ENCODE measurements at places on chromosomes 16 and 17.

GRCh38 chr17:72184805-72185204 lies 64.0 kb downstream of the SOX9 start:
- DNase-seq: no peak

DNA sequence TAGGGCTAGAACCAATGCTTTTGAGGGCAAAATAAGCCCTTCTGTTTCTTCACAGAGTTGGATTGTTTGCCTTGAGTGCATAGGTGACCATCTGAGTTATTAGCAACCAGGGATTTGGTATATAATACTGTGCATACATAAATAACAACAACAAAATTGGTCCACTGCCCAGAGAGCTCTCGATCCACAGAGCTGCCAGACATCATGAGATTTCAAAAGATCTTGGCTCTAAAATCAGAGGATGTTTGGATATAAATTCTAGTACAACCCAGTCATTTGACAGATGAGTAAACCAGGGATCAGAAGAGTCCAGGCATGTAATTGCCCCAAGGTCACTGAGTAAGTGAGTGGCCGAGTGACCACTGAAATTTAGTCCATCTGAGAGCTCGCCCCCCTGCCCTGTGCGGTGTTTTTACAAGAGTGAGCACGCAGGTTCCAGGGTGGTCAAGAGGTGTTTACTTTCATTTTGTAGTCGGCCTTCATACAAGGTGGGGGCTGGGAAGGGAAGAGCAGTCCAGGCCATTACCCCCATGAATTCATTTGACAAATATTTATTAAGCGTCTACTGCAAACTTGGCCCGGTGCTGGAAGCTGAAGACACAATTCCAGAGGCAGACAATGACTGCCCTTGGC lies 1.8 kb upstream of the MT2A start:
- DNase-seq: peak; percentile 92

- DNase-seq: no peak
Measured at GRCh38 chr17:9670596-9670995, 25.3 kb downstream of the USP43 start.

GRCh38 chr16:55189682-55190636 lies 134.0 kb upstream of the IRX6 start:
- no peak for DNase-seq

DNA sequence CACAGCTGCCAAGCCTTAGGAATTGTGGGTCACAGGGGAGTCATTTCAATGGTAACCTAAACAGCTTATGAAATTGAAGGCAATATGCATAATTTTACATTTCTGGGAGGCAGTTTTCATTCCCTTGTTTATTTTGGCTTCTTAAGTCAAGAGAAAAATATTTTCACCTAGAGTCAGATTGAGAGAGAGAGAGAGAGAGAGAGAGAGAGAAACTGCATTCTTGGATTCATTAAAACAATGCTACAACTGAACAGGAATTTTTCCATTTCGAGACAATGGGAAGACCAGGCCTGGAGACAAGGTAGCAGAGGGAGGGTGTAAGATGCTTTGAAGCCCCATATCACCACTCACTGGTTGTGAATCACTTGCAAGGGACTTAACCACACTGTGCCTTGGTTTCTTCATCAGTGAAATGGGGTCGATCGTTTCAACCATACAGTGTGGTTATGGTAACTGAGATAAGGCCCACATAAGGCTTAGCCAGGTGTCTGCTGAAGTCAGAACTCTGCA lies 224.7 kb upstream of the IRX3 start:
- DNase-seq: peak; percentile 51

- no peak for DNase-seq
Measured at GRCh38 chr17:16425698-16426659, 10.6 kb downstream of the TRPV2 start.

DNA sequence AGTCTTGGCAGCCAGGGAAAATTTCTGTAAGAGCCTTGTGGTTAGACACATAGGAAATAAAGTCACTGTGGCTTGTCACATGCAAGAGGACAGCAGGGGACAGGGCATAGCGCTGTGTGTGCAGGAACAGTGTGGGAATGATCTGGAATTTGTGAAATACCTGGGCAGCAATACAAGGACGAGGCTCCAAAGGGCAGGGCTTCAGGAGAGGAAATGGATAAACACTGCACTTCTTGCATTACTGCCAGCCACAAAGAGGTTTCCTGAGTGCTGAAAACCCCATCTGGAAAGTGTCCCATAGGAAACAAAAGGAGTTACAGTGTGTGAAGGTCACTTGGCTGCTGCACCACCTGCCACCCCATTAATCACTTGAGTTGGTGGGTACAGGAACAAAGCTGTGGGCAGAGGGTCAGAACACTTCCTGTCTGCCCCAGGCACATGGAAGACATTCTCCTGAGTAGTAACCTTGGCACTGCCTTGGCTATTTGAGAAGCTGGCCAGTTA lies 12.1 kb upstream of the HP start:
- no peak for DNase-seq

GRCh38 chr17:43880420-43880991 lies 26.8 kb downstream of the MPP2 start:
- DNase-seq: no peak

DNA sequence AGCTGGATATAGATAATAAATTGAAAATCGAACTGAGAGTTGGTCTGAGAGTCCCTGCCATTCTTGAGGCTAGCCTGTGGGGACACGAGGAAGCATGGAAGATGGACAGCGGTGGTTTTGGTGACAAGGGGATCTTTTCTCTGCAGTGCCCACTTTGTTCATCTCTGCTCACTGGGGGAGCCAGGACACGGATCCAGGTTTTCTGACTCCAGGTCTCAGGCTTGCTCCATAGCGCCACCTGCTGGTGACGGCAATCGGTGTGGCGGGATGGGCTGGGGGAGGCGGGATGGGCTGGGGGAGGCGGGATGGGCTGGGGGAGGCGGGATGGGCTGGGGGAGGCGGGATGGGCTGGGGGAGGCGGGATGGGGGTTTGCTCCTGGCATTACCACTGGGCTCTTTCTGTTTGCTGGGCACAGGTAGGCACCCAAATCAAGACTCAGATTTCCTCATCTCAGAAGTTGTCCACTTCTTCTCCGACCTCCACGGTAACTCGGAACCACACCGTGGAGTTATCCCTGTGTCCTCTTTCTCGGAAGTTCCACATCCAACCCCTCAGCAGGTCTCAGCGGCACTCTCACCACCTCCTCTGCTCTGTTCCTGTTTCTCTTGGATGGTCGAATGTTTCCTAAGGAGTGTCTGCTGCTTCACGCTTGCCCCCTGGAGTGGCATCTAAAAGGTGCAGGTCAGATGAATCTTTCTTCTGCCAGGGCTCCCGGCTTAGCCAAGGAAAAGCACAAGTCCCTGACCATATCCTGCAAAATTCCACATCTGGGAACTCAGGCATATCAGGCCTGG lies 142.4 kb downstream of the CYLD start:
- DNase-seq: no peak

GRCh38 chr16:80175011-80175410 lies 365.8 kb upstream of the DYNLRB2 start:
- no peak for DNase-seq

DNA sequence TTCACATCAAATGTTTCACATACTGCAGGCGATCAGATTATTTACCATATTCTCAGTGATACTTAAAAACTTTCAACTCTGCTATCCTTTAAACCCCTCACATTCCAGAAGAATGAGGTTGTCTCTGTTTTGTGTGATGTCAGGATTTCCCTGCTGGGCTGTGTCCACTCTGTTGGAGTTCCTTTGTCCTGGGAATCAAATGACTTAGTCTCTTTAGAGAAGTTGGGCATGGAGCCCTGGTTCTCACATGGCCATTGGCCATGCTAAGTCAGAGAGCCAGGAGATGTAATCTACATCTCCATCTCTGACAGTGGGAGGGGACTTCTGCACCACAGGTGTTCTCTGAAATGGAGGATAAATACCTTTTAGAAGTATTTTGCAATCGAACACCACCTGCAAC lies 205.1 kb upstream of the MAF start:
- DNase-seq: no peak

- no peak for DNase-seq
Measured at GRCh38 chr17:7176841-7177190, 2.4 kb downstream of the ASGR1 start.

DNA sequence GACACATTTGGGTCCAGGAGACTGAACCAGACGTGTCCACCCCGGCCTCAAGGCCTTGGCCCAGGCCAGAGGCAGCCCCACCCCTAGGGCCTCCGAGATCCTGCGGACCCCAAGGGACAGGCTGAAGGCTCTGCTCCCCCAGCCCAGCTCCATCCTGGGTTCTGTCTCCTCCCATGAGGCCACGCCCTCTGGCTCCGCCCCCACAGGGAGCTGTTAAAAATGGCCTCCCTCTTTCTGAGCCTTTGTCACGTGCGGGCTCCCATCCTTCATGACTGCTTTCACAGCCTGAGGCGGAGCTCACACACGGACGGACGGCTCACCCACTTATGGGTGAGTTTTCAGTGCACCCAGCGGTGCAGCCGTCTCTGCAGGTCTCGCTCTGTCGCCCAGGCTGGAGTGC lies 6.5 kb upstream of the CACNA1H start:
- no peak for DNase-seq

DNA sequence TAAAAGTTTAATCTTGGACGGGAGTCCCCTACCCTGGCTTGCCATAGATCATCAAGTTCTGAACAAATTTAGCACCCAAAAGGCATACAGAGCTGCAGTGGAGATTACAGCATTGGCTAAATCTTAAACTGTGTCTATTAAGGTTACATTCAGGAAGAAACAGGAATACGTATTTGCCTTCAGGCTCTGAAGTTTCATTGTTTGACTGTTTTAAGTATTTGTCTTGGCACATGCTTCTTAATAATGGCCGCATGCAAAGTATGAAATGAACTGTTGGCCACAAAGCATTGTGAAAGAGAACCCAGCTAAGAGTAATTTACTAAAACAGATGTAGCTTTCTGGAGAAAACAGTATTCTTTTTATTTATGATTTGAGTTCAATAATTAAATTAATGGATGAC lies 63.9 kb upstream of the CNEP1R1 start:
- DNase-seq: no peak

- DNase-seq: no peak
Measured at GRCh38 chr16:7590934-7591333, 258.3 kb downstream of the RBFOX1 start.

- DNase-seq: no peak
Measured at GRCh38 chr17:46064460-46064859, 65.4 kb downstream of the STH start.

DNA sequence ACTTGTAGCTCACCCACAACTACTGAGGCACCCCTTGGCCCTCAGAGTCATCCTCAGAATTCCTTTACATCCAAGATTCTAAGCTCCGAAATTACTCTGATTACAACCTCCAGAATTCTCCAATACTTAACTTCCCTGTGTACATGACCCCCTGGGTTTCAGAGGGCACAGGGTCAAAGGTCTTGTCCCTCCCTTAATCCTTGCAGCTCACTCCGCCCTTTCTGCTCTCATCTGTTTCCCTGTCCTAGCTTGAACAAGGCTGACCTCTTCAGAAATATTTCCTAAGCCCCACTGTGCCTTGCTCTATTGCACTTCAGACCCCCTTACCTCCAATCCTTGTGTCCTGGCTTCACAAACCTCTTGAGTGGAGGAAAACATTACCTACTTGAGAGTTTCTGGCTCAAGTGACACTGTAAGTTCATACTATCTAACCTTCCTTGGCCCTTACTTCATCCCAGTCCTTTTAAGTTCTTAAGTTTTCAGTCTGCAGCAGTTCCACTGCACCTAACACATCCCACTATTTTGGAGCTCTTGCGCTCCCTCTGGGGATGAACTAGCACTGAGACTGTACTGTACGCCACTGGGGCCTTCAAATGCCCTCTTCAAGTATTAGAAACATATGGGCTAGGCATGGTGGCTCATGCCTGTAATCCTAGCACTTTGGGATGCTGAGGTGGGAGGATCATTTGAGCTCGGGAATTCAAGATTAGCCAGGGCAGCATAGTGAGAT lies 6.2 kb downstream of the N4BP1 start:
- no peak for DNase-seq

- no peak for DNase-seq
Measured at GRCh38 chr17:82444284-82444893, 6.2 kb downstream of the CYBC1 start.

DNA sequence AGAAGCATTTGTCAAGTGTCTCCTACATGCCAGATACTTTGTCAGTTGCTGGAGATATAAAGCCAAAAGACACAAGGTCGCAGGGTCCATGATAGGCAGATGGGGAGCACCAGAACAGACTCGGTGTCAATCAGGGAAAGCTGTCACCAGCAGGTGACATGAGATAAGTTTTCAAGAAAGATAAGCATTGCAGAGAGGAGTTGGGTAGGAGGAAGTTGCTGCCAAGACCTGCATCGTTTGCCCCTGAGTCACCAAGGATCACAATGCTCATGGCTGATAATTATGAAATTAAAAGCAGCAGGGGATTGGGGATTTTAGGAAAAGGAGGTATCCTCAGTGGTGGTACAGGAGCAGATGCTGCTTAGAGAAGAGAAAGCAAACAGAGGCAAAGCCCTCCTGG lies 551.1 kb upstream of the CDH11 start:
- DNase-seq: peak; percentile 43

- DNase-seq: no peak
Measured at GRCh38 chr16:19116711-19117449, 3.1 kb downstream of the ITPRIPL2 start.

GRCh38 chr16:4830408-4830807 lies 16.7 kb downstream of the GLYR1 start:
- DNase-seq: no peak

GRCh38 chr16:7351610-7352510 lies 19.2 kb downstream of the RBFOX1 start:
- no peak for DNase-seq

DNA sequence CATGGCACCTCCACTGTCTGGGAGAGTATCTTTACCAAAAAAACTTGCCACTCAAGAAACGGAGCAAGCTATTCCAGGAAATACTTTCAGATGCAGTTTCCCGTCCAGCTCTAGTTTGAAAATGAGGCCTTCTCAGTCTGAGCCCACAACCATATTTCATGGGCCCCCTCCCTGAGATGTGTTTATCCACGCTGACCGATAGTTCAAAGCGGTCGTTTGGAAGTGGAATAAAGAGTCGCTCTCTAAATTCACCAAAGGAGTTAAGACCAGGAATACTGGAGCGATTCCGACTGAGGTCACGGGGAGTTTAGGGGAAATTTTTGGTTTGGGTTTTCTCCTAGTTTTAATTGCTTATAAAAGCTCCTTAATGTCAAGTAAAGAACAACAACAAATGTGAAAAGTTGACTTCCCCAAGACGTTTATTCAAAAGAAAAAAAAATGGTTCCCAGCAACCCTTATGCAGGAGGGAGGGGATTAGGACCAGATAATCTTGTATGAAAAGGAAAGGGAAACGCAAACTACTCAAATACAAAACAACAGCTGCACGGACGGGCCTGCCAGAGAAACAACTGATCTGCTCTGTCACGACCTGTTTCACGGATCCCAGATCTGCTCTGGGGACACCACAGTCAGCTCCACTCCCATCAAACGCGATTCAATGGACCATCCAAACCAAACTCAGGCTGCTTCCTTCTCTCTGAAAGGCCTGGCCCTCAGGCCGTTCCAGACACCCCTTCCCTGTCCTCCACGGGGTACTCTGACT lies 77.1 kb downstream of the MRM3 start:
- DNase-seq: no peak

DNA sequence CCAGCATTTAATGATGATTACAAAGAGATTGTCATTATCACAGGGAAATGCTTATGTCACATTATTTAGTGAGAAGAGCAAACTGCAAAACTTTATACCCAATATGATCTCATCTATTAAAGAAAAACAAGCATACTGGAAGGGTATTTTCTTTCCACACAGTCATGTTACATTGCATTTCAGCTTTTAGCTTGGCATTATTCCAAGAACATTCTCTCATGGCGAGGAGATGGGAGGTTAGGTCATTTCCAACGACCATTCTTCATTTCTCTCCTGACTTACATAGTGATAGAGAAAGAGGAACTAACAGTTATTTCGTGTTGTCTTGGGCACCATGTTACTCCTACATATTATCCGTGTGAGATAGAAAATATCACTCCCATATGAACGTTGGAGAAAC lies 309.4 kb upstream of the XYLT1 start:
- DNase-seq: no peak
